ENCODE measurements at places on chromosomes 13 and 19.

GRCh38 chr13:83183439-83184149 lies 698.7 kb downstream of the SLITRK1 start:
- no peak for DNase-seq

GRCh38 chr13:46895381-46895780 lies 1.5 kb downstream of the HTR2A start:
- DNase-seq: no peak

GRCh38 chr13:33015791-33016323 lies 366 bp upstream of the KL start:
- DNase-seq: no peak

DNA sequence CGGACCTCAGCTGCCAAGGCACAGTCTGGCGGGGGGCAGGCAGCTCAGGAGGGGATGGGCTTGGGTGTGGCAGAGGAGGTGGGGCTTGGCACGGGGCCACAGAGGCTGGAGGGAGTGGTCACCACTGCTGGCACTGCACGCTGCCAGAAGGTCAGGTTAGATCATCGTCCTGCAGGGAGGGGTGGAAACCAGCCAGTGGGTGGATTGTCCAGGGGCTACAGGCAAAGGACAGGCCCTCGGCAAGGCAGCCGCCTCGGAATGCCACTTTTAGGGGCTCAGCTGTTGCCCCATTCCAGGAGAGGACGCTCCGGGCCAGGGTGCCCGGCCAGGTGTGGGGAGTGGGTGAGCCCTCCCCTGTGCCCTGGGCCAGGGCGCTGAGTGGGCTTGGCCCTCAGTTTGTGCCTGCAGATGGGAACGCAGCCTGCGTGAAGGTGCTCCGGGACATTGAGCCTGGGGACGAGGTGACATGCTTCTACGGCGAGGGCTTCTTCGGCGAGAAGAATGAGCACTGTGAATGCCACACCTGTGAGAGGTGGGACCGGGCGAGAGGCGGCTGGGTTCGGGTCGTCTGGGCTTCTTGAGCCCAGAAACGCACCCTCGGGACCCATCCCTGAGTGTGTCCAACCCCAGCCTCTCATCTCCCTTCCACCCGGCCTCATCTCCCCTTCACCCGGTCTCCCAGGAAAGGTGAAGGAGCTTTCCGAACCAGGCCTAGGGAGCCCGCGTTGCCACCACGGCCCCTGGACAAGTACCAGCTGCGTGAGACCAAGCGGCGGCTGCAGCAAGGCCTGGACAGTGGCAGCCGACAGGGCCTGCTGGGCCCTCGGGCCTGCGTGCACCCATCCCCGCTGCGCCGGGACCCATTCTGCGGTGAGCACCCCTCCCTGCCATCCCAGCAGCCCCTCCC lies 6.4 kb downstream of the KMT5C start:
- DNase-seq: no peak

DNA sequence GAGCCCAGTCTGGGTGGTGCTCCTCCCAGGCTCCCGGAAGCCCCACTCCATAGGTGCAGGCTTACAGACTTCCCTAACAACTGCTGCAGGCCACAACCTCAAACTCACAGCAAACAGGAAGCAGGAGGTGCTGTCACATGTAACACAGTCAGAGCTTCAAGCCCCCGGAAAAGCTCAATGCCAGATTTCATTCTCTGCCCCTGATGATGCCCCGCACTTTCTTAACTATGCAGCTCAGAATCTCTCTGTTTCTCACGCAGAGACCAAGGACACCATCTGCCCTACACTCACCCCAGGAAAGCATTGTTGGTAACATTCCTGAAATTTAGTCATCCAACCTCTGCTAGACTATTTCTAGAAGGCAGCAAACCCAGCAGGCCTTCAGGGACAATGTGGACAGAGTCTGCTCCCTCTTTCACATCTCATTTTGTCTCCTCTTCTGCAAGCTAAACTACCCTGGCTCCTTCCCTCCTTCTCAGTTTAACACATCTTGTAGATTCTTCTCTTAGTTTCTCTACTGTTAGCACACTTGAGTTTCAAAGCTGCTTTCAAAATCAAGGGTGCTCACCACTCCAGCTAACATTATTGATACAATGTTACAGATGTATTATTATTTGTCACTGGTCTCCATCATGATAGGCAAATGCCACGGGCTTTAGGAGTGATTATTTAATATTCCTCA lies 162.5 kb downstream of the KCTD12 start:
- DNase-seq: no peak

GRCh38 chr13:97506511-97506910 lies 72.5 kb downstream of the RAP2A start:
- DNase-seq: no peak

- no peak for DNase-seq
Measured at GRCh38 chr19:10701955-10702525, 801 bp downstream of the QTRT1 start.

- no peak for DNase-seq
Measured at GRCh38 chr13:61339054-61339621, 76.5 kb downstream of the PCDH20 start.

DNA sequence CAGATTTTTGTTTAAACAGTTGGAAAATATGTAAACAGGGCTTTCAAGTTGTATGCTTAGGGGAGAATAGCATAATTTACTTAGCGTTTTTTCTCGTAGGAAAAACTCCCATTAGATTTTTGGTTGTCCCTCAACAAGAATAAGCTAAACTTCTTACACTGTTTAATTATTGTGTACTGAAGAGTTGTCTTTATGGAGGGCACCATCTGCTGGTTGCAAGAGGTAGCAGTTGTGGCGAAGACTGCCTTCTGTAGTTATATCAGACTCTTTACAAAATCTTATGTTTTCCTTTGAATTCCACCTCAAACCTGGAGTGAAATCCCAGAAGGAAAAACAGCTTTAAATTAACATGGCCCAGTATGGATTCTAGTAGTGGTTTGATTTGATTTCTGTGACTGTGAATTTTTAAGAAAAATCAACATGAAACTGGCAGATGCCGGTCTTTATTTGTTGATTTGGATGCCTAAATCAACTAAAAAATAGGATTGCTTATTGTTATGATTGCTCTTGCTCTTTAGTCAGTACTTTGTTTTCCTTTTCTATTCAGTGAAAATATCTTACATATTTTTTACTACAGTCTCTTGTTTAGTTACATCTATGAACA lies 53.4 kb downstream of the PDS5B start:
- no peak for DNase-seq

- no peak for DNase-seq
Measured at GRCh38 chr13:25632166-25632888, 260.6 kb downstream of the ATP8A2 start.

- no peak for DNase-seq
Measured at GRCh38 chr19:45911291-45911690, 3.3 kb downstream of the NANOS2 start.

- DNase-seq: no peak
Measured at GRCh38 chr13:72745260-72745659, 17.5 kb downstream of the BORA start.

DNA sequence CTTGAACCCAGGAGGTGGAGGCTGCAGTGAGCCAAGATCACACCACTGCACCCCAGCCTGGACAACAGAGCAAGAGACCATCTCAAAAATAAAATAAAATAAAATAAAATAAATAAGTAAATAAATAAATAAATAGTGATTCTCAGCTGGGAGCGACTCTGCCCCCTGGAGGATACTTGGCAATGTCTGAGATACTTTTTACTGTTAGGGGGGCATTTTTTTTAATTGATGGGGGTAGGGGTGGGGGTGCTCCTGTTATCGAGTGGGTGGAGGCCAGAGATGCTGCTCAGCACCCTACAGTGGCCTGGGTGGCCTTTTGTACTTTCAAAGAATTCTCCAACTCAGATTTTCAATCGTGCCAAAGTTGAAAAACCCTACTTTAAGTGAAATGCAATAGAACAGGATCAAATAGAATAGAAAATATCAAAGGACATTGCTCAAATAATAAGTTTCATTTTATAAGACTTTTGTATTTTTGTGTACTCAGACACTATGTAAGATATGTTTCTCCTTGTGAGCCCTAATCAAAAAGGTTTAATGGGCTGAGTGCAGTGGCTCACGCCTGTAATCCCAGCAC lies 7.1 kb upstream of the CLPP start:
- no peak for DNase-seq

GRCh38 chr19:8206147-8207087 lies 2.8 kb upstream of the CERS4 start:
- DNase-seq: no peak

GRCh38 chr13:31330236-31330635 lies 130.5 kb downstream of the B3GLCT start:
- no peak for DNase-seq

Measured in T1000 (cell line).